ENCODE measurements at places on chromosomes 12 and 14.

DNA sequence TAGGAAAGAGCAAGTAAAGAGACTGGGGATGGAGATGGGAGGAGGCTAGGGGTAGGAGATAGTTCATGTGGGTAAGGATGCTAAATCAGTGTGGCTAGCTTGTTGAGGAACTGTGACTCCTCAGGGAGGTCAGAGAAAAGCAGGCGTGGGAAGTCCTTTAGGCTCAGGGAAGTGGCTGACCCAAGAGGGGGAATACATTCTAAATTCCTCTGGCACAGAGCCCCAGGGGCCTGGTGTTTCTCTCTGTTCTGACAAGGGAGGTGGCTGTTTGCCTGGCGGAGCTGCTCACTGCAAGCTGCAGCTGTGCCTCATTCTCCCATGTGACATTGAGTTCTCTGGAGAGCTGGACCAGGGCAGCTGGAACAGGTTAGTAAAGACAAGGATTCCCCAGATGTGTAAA is 152.2 kb upstream of the SLC38A2 start:
- peak; percentile 70 for DNase-seq

GRCh38 chr12:132166801-132167591 is 22.7 kb downstream of the NOC4L start:
- no peak for DNase-seq

GRCh38 chr12:131714759-131715158 is 3.9 kb downstream of the SFSWAP start:
- DNase-seq: no peak

- DNase-seq: peak; percentile 50
Measured at GRCh38 chr12:116520801-116521471, 38.2 kb upstream of the MAP1LC3B2 start.

GRCh38 chr12:41274643-41275042 is 86.5 kb downstream of the PDZRN4 start:
- DNase-seq: no peak

- DNase-seq: no peak
Measured at GRCh38 chr12:102461501-102461900, 18.9 kb downstream of the IGF1 start.

DNA sequence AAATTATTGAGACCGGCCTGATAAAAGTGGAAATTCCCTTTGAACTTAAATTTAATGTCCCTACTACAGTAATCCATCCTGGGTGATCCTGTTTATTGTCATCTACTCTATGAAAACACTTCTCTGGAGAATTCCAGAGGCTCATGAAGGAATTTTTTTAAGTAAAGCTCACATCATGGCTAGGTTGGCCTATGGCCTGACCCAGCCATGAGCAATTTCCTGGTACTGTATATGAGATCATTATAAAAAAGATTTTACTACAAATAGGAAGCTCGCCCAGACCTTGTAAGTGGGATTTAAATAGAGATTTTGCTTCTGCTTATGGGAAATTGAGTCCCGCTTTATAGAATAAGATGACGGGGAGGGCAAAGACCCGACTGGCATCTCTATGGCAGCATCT is 215.5 kb downstream of the DPF3 start:
- DNase-seq: peak; percentile 60
